OCI-M1 (cell line): ENCODE measurements at places on chromosomes 5 and 9.

DNA sequence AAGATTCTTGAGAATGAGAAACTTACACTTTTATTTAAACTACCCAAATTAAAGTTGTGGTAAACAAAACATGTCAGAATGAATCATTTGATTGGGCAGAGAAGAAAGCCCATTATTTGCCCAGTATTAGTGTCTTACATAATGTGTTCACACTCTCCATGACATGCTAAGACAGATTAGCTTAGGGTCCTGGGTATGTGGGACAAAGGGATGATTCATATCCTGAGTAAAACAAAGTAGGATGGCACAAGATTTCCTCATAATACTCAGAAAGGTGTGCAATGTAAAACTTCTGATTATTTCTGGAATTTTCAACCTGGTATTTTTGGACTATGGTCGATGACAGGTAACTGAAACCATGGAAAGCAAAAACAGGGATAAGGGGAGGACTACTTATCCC lies 183.9 kb upstream of the POU5F2 start:
- no peak for DNase-seq

DNA sequence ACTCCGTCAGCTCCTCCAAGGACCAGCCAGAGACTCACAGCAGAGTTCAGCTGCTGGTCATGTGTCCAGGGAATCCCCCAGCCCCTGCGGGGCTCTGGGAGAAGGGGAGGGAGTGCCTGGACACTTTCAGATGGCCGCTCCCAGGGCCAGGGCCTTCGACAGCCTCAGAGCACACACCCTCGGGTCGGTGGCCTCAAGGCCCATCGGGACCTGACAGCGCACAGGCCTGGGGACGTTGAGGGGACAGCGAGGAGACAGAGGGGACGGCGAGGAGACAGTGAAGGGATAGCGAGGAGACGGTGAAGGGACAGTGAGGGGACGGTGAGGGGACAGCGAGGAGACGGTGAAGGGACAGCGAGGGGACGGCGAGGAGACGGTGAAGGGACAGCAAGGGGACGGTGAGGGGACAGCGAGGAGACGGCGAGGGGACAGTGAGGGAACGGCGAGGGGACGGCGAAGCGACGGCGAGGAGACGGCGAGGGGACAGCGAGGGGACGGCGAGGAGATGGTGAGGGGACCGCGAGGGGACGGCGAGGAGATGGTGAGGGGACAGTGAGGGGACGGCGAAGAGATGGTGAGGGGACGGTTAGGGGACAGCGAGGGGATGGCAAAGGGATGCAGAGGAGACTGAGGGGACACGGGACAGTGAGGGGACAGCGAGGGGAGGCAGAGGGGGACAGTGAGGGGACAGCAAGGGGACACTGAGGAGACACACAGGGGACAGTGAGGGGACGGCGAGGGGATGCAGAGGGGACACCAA lies 47.3 kb downstream of the SLC12A7 start:
- no peak for DNase-seq

- DNase-seq: no peak
Measured at GRCh38 chr9:8329561-8330283, 530.1 kb upstream of the DMAC1 start.

GRCh38 chr9:131530546-131530919 lies 530 bp downstream of the UCK1 start:
- DNase-seq: peak; percentile 21

- DNase-seq: no peak
Measured at GRCh38 chr9:90423661-90424193, 218.9 kb downstream of the DIRAS2 start.

GRCh38 chr5:93407454-93407853 lies 173.6 kb downstream of the NR2F1-AS1 start:
- no peak for DNase-seq

DNA sequence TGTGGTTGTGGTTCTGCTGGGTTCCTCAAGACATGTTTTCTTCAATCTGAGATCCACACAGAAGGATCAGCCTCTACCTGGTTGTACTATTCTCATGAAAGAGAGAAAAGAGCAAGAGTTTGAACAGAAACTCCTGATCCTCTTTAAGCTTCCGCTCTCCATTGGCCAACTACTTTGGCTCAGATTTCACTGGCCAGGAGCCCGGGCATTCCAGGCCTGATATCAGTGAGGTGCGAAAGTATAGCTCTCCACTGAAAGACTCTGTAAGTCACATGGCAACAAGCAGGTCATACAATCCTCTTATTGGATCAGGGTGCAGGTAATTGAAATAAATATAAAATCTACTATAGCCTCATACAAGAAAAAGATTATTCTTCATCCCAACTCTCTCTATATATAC lies 920.5 kb downstream of the TLE4 start:
- DNase-seq: no peak

DNA sequence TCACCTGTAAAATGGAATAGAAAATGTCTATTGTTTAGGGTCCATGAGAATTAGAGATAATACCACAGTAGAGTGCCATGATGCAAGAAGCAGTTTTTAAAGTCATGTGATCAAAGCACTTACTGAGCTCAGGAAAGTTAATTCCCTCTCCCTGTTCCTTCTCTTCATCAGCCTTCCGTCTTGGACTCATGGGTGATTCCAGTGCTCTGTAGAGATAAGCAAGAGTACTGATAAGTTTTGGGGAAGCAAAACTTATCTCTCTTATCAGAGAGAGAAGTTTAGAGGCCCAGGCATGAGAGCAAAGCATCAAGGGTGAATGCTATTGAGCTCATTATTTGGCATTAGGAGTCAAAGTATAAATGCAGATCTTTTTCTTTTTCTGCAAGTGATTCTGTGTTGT lies 410.1 kb downstream of the AGTPBP1 start:
- DNase-seq: no peak
